NCI-H2029 (cell line): ENCODE measurements at places on chromosomes 5 and 9.

DNA sequence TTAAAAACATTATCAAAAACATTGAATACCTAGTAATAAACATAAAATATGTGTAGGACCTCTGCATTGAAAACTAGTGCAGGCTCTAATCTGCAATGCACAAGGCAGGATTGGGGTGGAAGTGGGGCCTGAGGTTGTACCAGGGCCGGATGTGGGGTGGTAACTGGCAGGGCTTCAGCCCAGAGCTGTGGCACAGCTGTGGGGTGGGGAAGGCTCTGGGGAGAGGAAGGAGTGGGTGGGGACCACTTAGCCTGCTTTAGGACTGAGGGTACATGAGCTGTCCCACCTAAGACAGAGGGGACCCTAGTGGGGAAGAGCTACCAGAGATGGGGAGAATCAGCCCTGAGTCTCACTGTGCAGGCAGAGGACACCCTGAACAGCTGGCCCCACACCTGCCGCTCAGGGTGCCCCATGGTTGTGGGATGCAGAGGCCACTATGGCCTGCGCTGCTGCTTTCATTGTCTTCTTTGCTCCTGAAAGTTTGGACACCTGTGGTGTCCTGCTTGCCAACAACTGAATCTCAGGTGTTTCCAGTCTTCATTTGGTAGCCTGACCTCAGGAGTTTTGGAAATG, 311.4 kb downstream of the TLE4 start:
- DNase-seq, result no peak

DNA sequence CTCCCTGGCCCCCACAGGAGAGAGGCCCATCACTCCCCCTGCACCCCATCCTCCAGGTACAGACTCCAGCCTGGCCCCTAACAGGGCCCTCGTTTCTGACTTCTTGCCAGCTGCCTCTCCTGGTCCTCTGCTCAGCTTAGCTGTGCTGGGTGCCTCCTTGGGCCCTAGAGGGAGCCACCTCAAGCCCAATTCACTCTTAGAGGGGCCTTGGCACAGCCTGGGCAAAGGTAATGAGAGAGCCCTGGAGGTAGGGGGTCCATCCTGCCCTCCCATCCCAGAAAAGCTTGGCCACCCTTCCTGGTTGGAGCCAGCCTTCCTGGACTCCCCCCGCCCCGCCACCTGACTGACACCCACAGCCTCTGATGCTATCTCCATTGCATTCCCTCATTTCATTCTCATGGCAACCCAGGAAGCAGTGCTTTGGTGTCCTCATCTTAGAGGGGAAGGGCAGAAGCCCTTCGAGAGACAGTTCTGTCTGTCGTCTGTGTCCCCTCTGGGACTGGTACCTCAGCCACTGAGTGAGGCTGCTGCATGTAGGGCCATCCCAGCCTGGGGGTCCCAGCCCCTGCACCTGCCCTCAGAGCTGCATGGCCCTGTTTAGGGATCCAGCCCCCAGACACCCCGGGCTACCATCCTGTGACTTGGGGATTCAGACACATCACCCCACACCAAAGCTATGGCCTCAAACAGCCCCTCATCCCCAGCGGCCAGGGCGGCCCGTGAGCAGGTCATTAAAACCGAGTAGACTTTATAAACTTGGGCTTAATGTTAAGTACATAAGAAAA, 95.5 kb downstream of the BARX1 start:
- DNase-seq, result no peak

GRCh38 chr5:54895816-54896341, 89.5 kb downstream of the ESM1 start:
- peak; percentile 34 for DNase-seq

GRCh38 chr9:108133680-108134079, 644.1 kb upstream of the KLF4 start:
- no peak for DNase-seq

GRCh38 chr9:7209016-7209715, 451.4 kb downstream of the KDM4C start:
- no peak for DNase-seq

DNA sequence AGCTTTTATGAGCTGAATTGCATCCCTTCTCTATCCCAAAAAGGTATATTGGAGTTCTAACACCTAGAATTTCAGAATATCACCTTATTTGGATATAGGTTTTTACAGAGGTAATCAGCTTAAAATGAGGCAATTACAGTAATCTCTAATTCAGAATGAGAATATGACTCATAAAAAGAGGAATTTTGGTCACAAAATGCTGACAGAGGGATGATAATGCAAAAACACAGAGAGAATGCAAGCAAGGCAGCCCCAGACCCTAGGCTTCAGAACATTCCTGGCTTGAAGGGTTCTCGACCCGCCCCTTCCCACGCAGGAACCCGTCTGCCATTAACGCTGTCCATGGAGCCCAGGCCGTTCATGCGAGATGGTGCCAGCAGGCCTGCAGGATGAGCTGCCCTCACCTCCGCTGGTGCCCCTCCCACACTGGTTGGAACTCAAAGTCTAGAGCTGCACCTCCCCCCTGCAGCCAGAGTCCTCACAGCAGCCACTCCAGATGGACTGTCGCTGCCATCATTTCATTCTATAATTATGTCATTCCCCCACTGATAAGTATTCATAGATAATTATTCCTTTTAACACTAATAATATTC, 1173.4 kb upstream of the ACO1 start:
- DNase-seq, result no peak

DNA sequence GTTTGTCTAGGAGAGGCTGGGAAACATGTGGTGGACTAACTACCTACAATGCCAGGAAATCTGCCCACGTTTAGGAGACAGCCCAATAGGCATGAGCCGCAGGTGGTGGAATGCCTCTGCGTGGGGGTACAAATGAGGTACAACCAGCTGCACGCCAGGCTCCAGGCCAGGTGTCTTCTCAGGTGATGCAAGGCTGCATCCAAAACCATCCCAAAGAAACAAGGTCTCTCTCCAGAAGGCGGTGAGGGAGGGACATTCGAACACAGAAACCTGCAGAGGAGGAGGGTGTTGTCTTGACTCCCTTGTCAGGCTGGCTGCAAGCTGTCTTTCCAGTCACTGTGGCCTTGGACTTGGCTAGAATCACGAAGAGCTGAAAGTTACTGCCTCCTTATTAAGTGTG, 11.6 kb downstream of the ANKH start:
- DNase-seq, result no peak

- no peak for DNase-seq
Observed at GRCh38 chr5:179298181-179298993, 46.9 kb downstream of the ADAMTS2 start.

- no peak for DNase-seq
Observed at GRCh38 chr5:77449981-77450380, 42.1 kb downstream of the WDR41 start.

GRCh38 chr9:122221183-122221811, 7.5 kb downstream of the LHX6 start:
- no peak for DNase-seq

- no peak for DNase-seq
Observed at GRCh38 chr9:125659954-125660353, 47.1 kb downstream of the MAPKAP1 start.

DNA sequence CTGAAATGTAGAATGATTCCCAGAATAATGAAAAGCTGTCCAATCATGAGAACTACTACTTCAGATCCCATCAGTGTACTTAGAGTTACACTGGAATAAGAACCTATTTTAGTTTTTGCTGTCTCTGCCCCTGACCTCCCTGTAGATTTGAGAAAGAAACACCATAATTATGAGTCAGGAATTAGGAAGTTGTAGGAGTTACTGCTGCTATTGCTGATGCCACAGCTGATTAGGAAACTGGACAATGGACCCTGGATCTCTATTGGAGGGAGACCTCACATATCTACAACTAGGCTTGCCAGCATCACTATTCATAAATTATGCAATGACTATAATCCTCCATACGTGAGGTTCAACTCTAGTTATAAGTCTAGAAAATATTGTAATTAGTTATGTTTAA, 48.8 kb upstream of the EDIL3 start:
- no peak for DNase-seq

GRCh38 chr9:129164246-129164930, 13.7 kb downstream of the IER5L start:
- DNase-seq, result peak; percentile 58
